ENCODE measurements at places on chromosomes 13 and 19.

DNA sequence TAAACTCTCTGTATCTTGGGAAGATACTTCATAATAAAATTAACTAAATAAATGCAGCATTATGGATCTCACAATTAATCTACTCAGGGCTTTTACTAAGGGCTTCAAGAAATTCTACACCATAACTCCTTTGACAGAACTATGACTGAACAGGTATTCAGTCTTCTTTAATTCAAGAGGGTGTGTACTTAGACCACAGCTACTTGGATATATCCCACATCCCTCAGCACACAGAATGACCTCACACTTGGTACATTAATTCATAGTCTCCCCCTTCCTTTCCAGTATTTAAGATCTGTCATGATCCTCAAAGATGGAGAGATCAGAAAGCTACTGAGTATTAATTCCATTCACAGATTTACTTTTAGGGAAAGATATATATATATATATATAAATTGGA, 11.6 kb downstream of the DIAPH3 start:
- DNase-seq: no peak

- no peak for DNase-seq
Measured at GRCh38 chr19:10667867-10668266, 13.7 kb downstream of the ILF3 start.

DNA sequence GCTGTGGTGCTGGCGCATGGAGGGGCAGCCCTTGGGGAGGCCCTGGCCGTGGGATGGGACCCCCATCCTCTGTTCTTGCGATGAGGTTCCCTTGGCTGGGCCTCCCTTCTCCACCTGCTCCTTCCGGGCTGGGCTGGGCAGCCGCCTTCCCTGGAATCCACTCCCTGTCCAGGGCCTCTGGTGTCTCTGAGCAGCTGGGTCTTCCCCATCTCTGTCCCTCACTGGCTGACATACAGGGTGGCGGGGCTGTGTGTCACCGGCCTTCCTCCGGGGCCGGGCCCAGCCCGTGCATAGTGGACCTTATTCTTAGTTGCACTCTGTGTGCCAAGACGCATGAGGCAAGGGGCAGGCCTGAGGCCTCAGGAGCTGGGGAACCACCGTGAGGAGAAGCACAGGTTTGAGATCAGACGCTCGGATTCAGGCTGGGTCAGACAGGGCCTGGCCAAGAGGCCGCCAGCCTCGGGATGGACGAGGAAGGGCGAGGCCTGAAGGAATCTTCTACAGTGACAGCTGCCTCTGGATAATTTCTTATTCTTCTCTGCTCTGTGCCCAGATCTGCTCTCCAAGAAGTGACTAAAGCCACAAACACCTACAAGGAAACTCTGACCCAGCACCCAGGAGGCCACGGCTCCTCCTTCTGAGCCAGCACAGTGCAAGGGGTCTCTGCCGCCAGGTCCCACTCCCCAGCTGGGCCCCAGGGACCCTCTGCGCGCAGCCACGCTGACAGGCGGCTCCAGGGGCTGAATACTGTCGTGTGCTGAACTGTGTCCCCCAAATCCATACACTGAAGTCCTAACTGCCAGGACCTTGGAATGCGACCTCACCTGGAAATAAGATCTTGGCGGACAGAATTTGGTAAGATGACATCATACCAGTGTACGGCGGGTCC, 11.0 kb downstream of the SGTA start:
- no peak for DNase-seq

DNA sequence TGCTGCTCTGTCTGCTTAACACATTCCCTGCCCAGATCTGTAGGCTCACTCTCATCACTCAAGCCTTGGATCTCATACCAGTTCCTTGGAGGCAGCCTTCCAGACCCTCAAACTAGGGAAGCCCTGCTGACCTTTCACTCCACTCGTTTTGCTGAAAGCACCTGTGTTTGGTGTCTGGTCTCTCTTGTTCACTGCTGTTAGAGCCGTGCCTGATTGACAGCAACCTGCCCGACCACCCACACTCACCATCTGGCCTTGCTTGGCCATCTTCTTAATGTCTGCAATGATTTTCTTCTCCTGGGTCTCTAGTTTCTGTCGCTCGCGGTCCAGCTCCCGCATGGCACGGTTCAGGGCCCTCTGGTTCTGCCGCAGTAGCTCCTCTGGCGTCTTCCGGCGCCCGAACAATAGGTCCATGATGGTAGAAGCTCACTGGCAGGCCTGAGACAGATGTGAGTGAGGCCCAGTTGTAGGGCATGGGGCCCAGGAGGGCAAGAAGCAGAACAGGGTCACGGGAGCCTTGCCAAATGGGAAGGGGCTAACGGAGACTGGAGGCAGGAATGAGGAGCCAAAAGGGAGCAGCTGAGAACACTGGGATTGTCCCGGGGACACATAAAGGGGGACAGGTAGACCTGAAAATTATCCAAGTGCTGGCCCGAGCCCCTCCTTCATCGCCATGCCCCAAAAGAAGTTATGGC, 959 bp downstream of the CHMP2A start:
- no peak for DNase-seq

DNA sequence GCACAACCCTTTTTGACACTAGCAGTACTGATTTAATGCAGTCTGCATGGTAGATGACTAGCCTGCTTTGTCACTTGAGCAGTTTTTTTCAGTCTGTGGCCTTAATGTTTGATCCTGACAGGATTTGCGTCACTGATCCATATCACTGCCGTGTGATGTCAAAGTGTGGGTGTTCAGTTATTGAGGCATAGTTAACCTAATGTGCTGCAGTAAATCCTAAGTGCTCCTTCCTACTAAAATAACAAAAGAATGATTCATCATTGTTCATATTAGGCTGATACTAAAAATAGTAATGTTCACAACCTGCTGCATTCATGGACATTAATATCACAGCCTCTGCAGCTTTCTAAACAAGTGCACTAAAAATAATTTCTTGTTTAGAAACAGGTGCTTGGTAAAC, 121.9 kb upstream of the MLNR start:
- no peak for DNase-seq

- no peak for DNase-seq
Measured at GRCh38 chr13:57734306-57734705, 102.8 kb downstream of the PCDH17 start.

DNA sequence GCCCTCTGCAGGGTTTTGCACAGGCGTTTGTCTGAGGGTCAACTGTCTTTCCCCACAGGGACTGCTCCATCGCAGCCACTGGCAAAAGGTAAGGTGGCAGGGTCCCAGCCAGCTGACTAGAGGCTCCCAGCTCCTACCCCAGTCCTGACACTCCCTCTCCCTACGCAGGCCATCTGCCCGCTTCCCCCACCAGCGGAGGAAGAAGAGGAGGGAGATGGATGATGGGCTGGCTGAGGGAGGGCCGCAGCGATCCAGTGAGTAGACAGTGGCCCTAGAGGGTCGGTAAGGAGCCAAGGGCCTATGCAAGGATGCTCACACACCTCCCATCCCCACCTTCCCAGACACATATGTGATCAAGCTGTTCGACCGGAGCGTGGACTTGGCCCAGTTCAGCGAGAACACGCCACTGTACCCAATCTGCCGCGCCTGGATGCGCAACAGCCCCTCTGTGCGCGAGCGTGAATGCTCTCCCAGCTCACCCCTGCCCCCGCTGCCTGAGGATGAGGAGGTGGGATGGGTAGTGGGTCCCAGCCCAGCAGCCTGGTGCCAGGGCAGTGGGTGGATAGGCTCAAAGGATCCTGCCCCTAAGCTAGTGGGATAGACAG, 4.0 kb downstream of the HSPB6 start:
- DNase-seq: no peak

GRCh38 chr19:30449078-30449590, 77.0 kb downstream of the ZNF536 start:
- DNase-seq: no peak
